ENCODE measurements at places on chromosomes 3 and 15.

GRCh38 chr15:42665827-42666226 lies 71.1 kb downstream of the CDAN1 start:
- DNase-seq = no peak

DNA sequence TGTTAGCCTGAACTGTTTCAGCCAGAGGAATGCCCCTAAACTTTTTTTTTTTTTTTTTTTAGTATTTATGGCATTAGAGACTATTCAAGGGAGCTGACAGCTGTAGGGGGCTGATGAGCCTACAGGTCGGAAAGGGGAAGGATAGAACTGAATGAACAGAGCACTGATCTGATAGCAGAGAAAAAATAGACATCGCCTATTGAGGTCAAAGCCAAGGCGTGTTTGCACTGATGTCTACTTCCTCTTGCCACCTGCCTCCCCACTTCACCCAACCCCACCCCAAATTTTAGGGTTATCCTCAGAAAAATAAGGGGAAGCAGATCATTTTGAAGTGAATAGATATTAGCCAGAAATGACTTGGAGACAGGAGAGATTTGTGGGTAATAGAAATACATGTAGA lies 3.0 kb upstream of the ZMAT3 start:
- DNase-seq = no peak

DNA sequence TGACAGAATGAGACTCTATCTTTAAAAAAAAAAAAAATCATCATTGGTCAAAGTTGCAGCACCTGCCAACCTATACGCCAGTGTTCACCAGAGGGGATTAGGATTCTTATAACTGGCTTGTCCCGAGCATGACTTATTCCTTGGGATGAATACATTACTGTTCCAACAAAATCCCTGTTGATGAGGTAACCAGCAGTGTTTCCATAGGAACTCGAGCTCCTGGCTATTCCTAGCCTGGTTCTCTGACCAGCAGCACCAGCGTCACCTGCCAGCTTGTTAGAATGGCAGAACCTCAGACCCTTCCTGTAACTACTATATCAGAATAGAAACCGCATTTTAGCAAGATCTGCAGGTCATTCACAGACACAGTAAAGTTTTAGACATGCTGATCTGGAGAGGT lies 364.4 kb downstream of the PTPRG start:
- no peak for DNase-seq

DNA sequence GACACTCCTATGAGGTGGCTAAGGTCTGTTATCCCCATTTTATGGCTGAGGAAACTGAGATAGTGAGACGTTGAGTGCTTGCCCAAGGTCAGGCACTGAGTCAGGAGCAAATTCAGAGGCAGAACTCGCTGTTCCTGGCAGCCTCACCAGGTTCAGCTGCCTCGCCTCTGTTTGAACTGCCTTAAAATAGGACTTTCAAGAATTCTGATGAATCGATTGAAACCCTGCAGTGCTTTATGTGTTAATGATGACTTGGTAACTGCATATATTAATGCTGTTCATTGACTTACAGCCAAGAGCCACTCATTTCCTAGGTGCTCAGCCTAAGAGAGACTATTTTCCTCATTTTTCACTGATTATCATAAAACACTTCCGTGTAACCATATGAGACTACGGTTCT lies 79.5 kb upstream of the BHLHE40 start:
- no peak for DNase-seq

DNA sequence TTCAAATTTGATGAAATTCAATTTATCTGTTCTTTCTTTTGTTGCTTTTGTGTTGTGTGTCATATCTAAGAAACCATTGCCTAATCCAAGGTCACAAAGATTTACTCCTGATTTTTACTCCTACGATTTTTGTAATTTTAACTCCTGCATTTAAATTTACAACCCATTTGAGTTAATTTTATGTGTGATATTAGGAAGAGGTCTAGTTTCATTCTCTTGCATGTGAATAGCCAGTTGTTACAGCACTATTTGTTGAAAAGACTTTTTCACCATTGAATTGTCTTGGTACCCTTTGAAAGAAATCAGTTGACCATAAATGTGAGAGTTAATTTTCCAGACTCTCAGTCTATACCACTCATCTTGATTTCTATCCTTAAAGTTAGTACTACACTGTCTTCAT lies 23.9 kb downstream of the CRTAP start:
- no peak for DNase-seq

- DNase-seq = peak; percentile 75
These were observed 8.5 kb downstream of the MRAS start for GRCh38 chr3:138356730-138357405.

DNA sequence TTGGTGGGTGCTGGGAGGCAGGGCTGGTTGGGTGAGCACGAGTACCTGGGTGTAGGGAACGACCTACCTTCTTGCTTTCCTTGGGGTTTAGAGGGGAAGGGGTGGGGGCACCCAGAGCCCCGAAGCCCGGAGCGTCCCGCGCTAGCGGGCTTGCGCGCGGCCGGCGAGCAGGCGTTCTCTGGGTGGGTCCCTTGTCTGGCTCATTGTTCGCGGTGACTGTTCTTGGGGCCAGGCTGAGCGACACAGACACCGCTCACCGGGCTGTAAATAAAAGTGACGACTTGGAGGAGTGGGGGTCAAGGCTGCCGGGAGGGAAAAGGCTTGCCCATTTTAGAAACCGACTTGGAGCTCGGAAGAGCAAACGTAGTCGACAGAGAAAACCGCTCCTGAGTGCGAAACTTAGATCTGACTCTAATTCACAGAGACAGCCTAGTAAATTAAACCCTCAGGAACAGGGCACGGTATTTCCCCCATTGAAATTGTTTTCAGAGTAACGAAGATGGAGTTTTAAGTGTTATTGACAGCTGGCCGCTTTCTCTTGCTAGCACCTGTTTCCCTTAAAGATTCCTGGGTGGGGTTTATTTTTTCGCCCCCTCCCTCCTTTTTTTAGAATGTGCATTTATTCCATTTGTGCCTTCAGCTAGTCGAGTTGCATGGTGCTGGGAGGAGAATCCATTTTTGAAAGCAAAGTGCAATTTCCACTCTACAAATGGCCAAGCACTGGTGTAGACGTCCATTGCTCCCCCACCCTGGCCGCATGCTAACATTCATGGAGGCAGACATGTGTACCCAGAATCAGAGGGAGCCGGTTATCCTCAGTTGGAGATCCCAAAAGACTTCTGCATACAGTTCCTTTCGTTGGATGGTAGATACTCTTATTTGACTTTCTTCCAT lies 532.1 kb upstream of the SEMA6D start:
- DNase-seq = no peak

GRCh38 chr3:72950801-72951200 lies 45.8 kb upstream of the PPP4R2 start:
- DNase-seq = no peak

DNA sequence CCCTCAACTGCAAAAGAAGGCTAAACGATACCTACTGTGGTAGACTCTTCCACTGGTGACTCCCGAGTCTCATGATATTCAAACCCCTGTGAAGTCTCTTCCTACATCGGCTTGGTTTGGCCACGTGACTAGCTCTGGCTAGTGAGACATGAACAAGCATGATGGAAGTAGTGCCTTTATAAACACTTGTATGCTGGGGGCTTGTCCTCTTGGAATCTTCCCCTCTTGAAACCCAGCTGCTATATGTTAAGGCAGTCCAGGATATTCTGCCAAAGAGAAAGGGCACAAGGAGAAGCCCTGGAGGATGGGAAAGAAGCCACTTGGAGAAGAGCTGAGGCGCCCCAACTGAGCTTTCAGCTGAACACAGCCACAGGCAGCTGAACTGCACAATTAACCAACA lies 16.4 kb downstream of the RBP1 start:
- DNase-seq = no peak

DNA sequence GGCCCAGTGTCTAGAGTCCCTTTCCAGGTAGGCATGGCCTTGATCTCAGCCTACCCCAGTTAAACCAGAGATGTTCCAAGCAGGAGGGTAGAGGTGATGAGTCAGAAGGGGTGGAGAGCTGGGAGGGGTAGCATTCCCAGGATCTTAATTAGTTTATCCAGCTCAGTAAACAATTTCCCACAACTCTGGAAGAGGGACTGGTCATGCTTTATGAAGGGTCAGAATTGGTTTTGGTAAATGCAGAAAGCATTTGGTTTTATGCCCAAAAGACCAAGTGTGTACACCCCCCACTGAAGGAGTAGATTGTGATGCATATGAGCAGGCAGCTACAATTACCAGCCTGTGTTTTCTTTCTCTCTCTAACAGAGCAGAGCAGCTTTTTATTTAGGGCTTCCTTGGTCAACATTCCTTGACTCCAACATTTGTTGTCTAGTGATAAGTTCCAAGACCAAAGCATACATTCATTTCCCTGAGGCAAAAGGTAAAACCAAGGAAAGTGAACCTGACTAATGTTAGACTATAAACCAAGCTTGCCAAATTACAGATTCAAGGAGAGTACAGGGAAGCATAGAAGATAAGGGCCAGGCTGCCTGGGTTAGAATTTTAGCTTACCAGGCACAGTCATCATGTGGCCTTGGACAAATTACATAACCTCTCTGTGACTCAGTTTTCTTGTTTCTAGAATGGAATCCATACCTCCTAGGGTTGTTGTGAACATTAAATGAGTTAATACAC lies 17.6 kb downstream of the EXOSC7 start:
- DNase-seq = no peak

GRCh38 chr3:170889630-170890029 lies 18.8 kb downstream of the EIF5A2 start:
- DNase-seq = no peak

DNA sequence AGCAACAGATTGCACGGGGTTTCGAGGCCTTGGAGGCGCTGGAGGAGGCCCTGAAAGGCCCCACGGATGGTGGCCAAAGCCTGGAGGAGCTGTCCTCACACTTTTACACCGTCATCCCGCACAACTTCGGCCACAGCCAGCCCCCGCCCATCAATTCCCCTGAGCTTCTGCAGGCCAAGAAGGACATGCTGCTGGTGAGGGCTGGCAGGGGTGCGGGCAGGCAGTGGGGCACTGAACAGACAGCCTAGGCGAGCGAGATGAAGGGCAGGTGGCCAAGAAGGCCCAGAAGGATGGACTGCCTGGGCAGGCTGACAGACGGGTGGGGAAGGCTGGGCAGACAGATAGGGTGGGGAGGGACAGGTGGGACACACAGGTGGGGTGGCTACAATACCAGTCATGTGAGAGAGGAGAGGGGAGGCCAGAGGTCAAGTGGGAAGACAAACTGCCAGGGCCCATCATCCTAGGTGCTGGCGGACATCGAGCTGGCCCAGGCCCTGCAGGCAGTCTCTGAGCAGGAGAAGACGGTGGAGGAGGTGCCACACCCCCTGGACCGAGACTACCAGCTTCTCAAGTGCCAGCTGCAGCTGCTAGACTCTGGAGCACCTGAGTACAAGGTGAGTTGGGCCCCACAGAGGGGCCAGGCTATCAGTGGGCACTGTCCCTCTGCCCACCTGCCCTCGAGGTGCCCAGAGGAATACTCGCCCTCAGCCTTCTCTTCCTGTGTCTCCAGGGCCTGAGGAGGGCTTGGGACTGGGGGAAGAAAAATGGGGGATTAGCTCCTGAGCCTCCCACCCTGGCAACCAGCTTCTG lies 3.1 kb downstream of the PARP3 start:
- no peak for DNase-seq

DNA sequence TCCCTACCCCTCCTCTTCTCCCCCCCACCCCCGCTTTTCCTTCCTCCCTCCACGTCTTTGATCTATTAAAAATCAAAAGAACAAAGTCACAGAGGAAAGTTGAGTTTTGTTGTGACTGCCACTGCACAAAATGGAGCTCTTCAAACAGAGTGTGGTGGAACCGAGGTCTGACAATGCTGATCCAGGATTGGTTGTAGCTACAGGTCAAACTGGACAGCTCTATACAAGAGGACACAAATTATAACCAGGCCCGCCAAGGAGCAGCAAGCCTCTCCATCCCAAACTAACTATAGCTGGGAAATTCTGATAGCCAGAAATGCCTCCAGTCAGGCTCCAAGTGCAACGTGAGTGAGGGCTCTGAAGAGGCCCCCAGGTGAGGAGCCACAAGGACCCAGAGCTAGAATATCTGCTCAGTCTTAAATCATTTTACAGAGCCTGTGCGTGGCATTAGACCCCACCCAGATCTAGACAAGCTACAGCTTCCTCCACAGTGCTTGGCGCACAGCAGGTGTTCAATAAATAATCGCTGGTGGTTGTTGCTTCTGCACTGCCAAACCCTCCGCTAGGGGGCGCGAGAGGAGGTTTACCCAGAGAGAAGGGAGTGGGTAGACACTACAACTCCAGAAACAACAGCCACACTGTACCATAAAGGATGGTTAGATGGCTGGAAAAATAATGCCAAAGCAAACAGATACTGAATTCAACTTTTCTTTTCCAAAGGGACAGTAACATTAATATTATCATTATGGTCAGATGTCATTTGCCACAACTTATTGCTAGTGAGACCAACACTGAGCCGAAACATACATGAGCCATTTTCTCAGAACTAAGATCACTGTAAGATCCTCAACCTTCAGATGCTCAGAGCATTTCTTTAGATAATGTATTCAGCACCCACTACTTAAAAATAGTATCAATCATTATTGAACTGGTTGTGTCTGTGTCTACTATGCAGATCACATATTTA lies 44.6 kb downstream of the ZIC4 start:
- peak; percentile 84 for DNase-seq

- DNase-seq = no peak
These were observed 1.3 kb upstream of the PRR20G start for GRCh38 chr3:127288921-127289705.

DNA sequence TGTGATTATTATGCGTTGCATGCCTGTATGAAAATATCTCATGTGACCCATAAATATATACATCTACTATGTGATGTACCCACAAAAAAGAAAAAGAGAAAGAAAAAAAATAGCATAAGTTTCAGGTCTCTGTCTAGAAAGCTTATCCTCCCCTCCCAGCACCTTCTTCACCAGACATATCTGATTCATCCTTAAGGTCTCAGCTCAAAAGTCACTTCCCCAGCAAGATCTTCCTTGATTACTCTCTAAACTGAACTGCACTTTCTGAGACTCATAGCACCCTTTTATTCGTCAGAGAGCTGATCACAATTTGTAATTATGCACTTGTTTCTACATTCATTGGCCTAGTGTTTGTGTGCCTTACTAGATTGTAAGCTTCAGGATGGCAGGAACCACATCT lies 11.1 kb upstream of the PTPN9 start:
- DNase-seq = no peak

DNA sequence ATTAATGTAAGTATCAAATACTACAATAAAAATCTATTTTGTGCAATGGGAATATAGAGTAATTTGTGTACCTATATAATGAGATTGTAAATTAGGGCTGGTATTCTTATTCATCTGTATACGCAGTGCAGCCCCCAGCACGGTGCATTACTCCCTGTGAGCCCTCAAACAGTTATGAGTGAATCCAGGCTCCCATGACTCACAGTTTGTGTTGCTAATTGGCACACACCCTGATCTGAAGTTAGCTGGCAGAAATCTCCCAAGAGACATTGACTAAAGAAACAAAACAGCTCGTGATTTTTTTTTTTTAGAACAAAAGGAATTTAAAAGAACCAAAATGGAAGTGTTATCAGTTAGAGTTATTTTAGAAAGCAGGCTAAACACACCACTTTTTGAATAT lies 15.7 kb downstream of the GK5 start:
- DNase-seq = no peak

DNA sequence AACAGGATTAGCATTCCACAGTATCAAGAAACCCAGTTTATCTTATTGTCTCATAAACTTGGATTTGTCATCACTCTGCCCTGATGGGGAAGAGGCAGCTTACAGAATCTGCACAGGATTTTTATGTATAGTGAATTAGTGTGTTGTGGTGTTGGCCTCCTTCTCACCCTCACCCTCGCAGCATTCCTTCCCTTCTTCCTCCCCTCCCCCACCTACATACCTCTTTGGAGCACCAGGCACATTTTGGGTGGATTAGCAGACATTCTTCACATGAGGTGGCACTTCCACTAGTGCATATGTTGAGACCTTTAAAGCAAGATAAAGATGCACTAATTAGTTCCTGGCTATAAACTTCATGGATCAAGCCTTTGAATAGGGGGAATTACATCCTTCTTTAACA lies 13.9 kb downstream of the ITGB5 start:
- DNase-seq = peak; percentile 4
